ENCODE measurements at places on chromosomes 5 and 9. TPM values are rescaled to one million over a fixed set of nuclear protein-coding genes. Genes with fewer than 3 reads are reported as not detected.

TAF11L10 gene
- not detected for total RNA-seq

LHX2 gene
- total RNA-seq: 1.4 TPM

FOXD4L3 gene
- total RNA-seq: not detected

ANKRD18A gene
- total RNA-seq: 4.9 TPM

GABRP gene
- 5.2 TPM for total RNA-seq
